ENCODE measurements at places on chromosomes 12 and 14. TPM values are rescaled to one million over a fixed set of nuclear protein-coding genes. Genes with fewer than 3 reads are reported as not detected.
A peak's percentile ranks its signal among the peaks of the same experiment; 100 is the strongest.

DNA sequence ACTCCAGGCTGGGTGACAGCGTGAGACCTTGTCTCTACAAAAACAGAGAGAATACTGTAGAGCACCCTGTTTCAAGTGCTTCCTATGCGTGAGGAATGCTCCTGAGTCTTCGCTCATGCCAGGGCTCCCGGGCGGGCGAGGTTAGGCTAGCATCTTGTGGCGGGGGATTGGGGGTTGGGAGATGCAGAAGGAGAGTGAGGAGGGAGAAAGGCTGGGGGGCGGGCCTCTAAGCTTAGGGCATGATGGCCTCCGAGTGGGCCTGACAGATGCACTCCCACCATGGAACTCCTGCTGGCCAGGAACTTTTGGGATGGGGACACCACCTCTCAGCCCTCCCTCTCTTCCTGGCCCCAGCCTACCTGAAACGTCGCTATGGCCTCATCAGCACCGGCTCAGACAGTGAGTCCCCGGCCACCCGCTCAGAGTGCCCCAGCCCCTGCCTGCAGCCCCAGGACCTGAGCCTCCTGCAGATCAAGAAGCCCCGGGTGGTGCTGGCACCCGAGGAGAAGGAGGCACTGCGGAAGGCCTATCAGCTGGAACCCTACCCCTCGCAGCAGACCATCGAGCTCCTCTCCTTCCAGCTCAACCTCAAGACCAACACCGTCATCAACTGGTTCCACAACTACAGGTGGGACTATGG lies 27.3 kb downstream of the PHETA1 start:
- H3K27me3 ChIP-seq: no peaks in the 10 kb centered on the region
- no peak overlapping the region for H3K4me3 ChIP-seq
- no peaks in the 10 kb centered on the region for H3K36me3 ChIP-seq
- DNase-seq: no peak
- peaks cover 9% of the 10 kb centered on the region for H3K4me1 ChIP-seq

The PPP4R4 gene
- 8.1 TPM for total RNA-seq

GRCh38 chr14:106562451-106562850 lies 1036.1 kb downstream of the TMEM121 start:
- H3K36me3 ChIP-seq: peaks cover 70% of the 10 kb centered on the region
- DNase-seq: no peak
- H3K27me3 ChIP-seq: peaks cover 13% of the 10 kb centered on the region
- H3K4me3 ChIP-seq: no peak overlapping the region

- H3K4me1 ChIP-seq: peaks cover 46% of the 10 kb centered on the region
- DNase-seq: no peak
- H3K36me3 ChIP-seq: no peaks in the 10 kb centered on the region
- peaks cover 12% of the 10 kb centered on the region for H3K27me3 ChIP-seq
These were observed 333.4 kb upstream of the TBX3 start for GRCh38 chr12:115017346-115017745.

GRCh38 chr14:67420102-67420739 lies 8.3 kb upstream of the PLEK2 start:
- H3K36me3 ChIP-seq: no peaks in the 10 kb centered on the region
- H3K27ac ChIP-seq: no peak overlapping the region
- DNase-seq: peak; percentile 85
- H3K27me3 ChIP-seq: no peaks in the 10 kb centered on the region

The DGKA gene
- 19.8 TPM for total RNA-seq

- no peak overlapping the region for H3K4me3 ChIP-seq
- H3K27ac ChIP-seq: no peak overlapping the region
- no peaks in the 10 kb centered on the region for H3K27me3 ChIP-seq
- H3K4me1 ChIP-seq: peaks cover 16% of the 10 kb centered on the region
- DNase-seq: no peak
- H3K36me3 ChIP-seq: no peaks in the 10 kb centered on the region
These were observed 307.3 kb upstream of the PRKD1 start for GRCh38 chr14:30234966-30235365.

The CCDC85C gene
- total RNA-seq: 30.4 TPM

- no peak overlapping the region for H3K4me3 ChIP-seq
- no peaks in the 10 kb centered on the region for H3K27me3 ChIP-seq
- no peak overlapping the region for H3K27ac ChIP-seq
These were observed 184.5 kb downstream of the AKAP6 start for GRCh38 chr14:32513571-32514009.

DNA sequence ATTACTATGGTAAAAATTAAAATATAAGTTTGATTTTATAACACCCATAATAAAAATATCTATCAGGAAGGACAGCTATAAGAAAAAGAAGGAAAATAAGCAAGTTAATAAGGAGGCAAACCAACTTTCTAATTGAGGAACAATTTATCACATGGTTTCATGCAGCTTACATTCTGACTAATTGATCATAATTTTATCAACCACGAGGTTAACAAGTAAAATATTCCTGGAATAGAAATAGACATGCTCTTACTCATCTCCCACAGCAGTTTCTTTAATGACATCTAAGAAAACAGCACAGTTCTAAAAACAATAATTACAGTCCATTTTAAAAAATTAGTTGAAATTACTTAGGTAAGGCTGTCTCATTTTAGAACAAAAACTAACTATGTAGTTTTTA lies 130.8 kb upstream of the KRR1 start:
- no peak overlapping the region for H3K4me3 ChIP-seq
- no peak overlapping the region for H3K27ac ChIP-seq
- no peaks in the 10 kb centered on the region for H3K27me3 ChIP-seq
- no peaks in the 10 kb centered on the region for H3K36me3 ChIP-seq

- DNase-seq: no peak
- H3K27ac ChIP-seq: no peak overlapping the region
- H3K4me3 ChIP-seq: no peak overlapping the region
- no peaks in the 10 kb centered on the region for H3K36me3 ChIP-seq
- peaks cover 5% of the 10 kb centered on the region for H3K4me1 ChIP-seq
These were observed 121.8 kb downstream of the TBC1D30 start for GRCh38 chr12:64946132-64946829.

DNA sequence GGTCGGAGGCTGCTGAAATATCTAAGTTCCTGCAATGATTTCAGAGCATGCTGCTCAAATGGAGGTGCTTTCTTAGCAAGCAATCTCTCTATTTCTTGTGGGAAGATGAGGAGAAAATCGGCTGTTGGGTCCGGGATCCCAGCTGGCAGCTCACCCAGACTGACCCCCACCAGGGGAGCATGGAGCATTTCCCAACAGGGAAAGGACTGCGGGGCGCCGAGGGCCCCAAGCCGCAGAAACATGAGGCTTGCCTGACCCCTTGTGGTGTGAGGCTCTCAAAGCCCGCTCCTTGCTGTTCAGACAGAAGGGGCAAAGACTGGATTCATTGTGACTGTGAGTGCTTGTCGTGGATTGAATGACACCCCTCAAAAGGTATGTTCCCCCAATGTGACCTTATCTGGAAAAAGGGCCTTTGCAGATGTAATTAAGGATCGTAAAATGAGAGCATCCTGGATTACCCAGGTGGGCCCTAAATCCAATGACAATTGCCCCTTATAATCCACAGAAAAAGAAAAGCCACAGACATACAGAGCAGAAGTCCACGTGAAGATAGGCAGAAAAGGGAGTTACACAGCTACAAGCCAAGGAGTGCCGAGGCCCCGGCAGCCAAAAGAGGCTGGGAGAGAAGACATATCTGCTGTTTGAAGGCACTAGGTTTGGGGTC lies 116.3 kb upstream of the VASH1 start:
- H3K36me3 ChIP-seq: no peaks in the 10 kb centered on the region
- peak; percentile 79 for DNase-seq
- no peak overlapping the region for H3K4me3 ChIP-seq
- no peak overlapping the region for H3K27ac ChIP-seq
- no peaks in the 10 kb centered on the region for H3K27me3 ChIP-seq

DNA sequence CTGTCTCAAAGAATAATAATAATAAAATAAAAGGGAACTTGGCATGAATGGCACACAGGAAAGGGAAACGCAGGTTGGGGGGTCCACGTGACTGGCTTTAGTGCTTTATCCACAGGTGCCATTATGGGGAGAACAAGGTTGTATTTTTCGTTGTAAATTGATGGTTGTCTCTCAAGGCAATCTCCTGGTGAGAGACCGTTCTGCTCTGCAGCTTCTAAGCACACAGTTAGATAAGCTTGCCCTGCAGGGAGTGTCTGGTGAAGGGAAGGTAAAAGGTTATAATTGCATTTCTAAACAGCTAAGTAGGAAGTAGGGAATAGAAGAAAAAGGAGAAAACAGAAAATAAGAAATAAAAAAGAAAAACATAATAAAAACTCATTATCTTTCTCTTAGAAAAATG lies 69.1 kb upstream of the CPSF6 start:
- H3K27ac ChIP-seq: no peak overlapping the region
- no peaks in the 10 kb centered on the region for H3K27me3 ChIP-seq
- no peak for DNase-seq
- H3K4me3 ChIP-seq: no peak overlapping the region

The ENDOU gene
- not detected for total RNA-seq

The LPAR5 gene
- total RNA-seq: 0.57 TPM

DNA sequence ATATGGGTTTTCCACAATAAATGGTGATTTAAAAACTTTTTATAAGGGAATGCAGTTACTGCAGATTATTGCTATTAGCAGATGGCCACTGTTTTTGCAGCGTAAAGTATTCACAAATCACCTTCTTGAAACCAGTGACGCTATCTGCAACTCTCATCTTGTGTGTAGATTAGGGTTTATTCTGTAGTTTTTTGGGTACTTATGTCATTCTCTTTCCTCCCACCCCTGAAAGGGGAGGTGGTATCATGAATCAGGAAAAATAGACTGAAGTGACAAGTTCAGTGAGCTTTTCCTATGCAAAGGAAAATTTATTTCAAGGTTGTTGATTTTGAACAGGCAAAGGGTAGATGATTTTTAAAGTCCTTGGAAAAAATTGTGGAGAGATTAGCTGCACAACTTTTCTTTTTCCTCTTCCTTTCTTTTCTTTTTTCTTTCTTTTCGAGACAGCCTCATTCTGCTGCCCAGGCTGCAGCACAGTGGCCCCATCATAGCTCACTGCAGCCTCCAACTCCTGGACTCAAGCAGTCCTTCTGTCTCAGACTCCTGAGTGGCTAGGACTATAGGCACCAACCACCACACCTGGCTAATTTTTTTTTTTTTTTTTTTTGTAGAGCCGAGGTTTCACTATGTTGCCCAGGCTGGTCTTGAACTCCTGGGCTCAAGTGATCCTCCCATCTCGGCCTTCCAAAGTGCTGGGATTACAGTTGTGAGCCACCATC lies 1.6 kb downstream of the FRS2 start:
- peaks cover 78% of the 10 kb centered on the region for H3K4me1 ChIP-seq
- no peaks in the 10 kb centered on the region for H3K36me3 ChIP-seq
- no peaks in the 10 kb centered on the region for H3K27me3 ChIP-seq
- H3K4me3 ChIP-seq: peak overlapping the region; percentile 91

- no peaks in the 10 kb centered on the region for H3K27me3 ChIP-seq
- peaks cover 12% of the 10 kb centered on the region for H3K4me1 ChIP-seq
- H3K36me3 ChIP-seq: no peaks in the 10 kb centered on the region
- no peak overlapping the region for H3K27ac ChIP-seq
- no peak overlapping the region for H3K4me3 ChIP-seq
- no peak for DNase-seq
These were observed 208.2 kb downstream of the DAD1 start for GRCh38 chr14:22380571-22381407.

The TAS2R9 gene
- not detected for total RNA-seq

DNA sequence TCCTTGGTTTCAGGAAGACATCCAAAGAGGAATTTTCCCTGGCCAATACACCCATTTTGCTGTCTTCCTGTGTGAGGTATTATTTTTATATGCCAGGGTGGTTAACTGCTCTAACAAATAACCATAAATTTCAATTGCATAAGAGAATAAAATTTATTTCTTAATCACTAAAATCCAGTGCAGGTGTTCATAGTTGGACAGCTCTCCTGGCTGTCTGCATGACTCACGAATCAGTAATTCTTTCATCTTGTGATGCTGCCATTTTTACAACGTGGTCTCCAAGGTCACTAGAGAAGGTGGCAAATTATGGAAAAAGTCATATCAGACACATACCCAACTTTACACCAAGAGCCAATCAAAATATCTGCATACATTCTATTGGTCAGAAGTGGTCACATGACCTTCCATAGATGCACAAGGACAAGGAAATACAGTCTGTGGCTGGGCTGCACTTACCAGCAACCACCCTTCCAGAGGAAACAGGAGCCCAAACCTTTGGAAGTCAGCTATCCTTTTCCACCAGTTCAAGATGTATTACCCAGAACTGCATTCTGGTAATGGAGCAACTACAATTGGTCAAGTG lies 193.5 kb upstream of the PLEKHG7 start:
- peaks cover 20% of the 10 kb centered on the region for H3K4me1 ChIP-seq
- no peak overlapping the region for H3K27ac ChIP-seq
- H3K4me3 ChIP-seq: no peak overlapping the region
- no peaks in the 10 kb centered on the region for H3K36me3 ChIP-seq

The OTOGL gene
- 0.39 TPM for total RNA-seq

GRCh38 chr12:3630621-3631271 lies 122.2 kb downstream of the CRACR2A start:
- no peak overlapping the region for H3K27ac ChIP-seq
- H3K27me3 ChIP-seq: no peaks in the 10 kb centered on the region
- no peaks in the 10 kb centered on the region for H3K36me3 ChIP-seq

- H3K4me3 ChIP-seq: no peak overlapping the region
- no peak for DNase-seq
- no peaks in the 10 kb centered on the region for H3K4me1 ChIP-seq
- H3K27ac ChIP-seq: 0 out of 2 replicates have a peak overlapping the region, but pooled peaks have one; percentile 36
- H3K36me3 ChIP-seq: peaks cover 6% of the 10 kb centered on the region
- no peaks in the 10 kb centered on the region for H3K27me3 ChIP-seq
These were observed 25.9 kb downstream of the RHOF start for GRCh38 chr12:121767525-121768016.

The DYNC1H1 gene
- total RNA-seq: 382 TPM

The KLRC2 gene
- total RNA-seq: not detected

- DNase-seq: no peak
- H3K36me3 ChIP-seq: no peaks in the 10 kb centered on the region
- peaks cover 34% of the 10 kb centered on the region for H3K4me1 ChIP-seq
- H3K27ac ChIP-seq: no peak overlapping the region
- peaks cover 22% of the 10 kb centered on the region for H3K27me3 ChIP-seq
These were observed 66.9 kb upstream of the TBX3 start for GRCh38 chr12:114750917-114751316.

The BATF gene
- not detected for total RNA-seq

DNA sequence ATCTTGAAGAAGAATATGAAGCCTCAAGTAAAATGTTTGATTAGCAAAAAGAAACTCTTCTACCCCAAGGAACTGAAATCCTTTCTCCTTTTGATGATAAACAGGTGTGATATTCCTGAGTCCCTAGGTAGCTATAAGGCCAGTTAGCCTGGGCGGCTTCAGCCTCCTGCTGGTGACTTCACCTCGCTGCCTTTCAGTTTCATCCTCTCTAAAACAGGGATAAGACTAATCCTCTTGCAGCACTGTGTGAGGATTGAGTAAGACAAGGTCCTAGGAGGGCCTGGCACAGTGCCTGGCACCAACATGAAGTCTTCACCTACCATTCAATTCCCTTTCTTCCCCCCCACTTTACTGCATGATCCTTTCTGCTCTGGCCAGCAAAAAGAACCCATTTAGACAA lies 42.1 kb downstream of the CIT start:
- H3K27ac ChIP-seq: no peak overlapping the region
- no peak overlapping the region for H3K4me3 ChIP-seq
- no peaks in the 10 kb centered on the region for H3K4me1 ChIP-seq
- H3K36me3 ChIP-seq: peaks cover 37% of the 10 kb centered on the region
- H3K27me3 ChIP-seq: no peaks in the 10 kb centered on the region

All from WTC11 (cell line).